NCI-H1694 (cell line): ENCODE measurements at places on chromosomes 12 and 14.

GRCh38 chr12:132036063-132036683 is 86.4 kb downstream of the EP400 start:
- no peak for DNase-seq

GRCh38 chr12:116837097-116837496 is 44.1 kb downstream of the HRK start:
- DNase-seq = no peak

GRCh38 chr12:91892081-91892855 is 253.4 kb downstream of the BTG1 start:
- no peak for DNase-seq

GRCh38 chr12:84502180-84502860 is 410.3 kb downstream of the SLC6A15 start:
- DNase-seq = no peak

GRCh38 chr14:78141590-78141989 is 28.6 kb upstream of the NRXN3 start:
- no peak for DNase-seq

DNA sequence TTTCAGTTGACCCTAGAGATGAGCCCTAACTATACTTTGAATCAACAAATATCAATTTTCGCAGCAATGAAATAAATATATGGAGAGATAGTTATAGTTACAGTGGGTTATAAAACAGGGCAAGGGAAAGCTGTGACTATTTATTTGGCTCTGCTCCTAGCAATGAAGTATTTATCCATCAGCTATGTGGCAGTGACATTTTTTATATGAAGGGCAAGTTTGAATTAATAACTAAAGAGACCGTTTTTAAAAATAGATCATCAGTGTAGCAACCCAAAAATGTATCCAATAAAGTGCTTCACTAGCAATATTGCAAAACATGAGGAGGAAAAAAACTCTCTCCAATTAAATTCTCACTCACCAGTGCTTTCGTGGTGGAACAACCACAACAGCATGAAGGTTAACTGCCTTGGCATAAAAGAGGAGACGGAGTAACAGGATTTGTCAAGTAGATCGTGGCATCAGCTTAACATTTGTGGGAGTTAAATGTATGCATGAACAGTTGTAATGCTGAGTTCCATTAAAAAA is 58.1 kb upstream of the NUDT4 start:
- DNase-seq = no peak

DNA sequence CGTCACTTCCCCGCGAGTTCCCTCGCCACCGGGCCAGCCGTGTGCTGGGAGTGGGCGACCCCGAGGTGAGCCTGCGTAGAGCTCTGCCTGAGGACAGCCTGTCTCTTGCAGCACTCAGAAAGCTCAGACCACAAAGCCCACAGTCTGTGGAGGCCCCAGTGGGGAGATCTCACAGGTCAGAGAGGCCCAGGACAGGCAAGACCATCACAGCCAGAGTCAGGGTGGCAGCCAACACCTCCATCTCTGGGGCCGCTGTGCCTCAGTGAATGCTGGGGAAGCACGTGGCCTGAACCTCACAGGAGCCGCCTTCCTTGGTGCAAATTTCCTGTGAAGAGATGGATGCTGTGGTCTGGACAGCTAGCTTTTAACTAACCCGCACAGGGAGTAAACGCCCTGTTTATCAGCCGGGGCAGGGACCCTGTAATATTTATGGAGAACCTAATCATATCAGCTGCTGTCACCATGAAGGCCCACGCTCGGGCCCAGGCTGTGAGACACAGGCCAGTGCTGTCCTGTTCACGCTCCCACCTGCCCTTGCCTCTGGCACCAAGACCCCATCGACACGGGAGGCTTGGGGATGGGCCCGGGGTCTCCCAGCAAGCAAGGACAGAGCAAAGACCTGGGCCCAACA is 56.9 kb downstream of the CDC42BPB start:
- DNase-seq = no peak

- no peak for DNase-seq
Observed at GRCh38 chr12:106157802-106158201, 19.0 kb upstream of the NUAK1 start.

DNA sequence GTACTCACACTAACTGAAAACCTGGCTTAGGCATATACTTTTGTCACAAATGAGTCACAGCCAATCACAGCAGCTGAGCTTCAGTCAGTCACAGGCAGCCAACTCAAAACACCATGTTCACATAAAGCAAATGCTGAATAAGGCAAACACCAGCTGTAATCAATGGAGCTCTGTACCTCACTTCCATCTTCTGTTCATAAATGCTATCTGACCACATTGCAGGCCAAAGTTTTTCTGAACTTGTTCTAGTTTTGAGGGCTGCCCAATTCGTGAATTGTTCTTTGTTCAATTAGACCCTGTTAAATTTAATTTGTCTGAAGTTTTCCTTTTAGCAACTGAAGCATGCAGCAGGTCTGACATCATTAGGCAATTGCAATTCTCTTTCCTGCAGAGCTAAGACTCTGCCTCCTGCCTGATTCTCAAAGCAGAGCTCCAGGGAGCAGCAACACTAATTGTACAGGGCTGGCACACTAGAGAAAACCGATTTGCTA is 129.9 kb downstream of the WIF1 start:
- no peak for DNase-seq

- no peak for DNase-seq
Observed at GRCh38 chr14:61478971-61479473, 157.6 kb downstream of the PRKCH start.

GRCh38 chr12:98916106-98916505 is 271.0 kb downstream of the APAF1 start:
- no peak for DNase-seq

DNA sequence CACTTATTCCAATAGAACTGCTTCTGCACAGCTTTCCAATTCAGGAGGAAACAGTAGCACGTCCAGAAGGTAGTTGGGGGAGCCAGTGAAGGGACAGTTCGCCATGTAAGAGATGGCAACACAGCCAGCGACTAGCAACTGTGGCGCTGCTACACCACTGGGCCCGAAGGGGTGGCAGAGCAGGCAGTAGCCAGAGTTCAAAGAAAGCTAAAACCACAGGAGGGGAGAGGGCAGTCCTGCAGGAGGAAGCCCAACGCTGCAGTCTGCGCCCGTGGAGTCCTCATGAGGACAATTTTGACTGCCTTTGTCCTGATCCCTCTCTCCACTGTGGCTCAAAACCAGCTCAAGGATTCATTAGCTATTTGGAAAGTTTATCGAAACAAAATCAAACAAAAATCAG is 591.2 kb downstream of the VRK1 start:
- DNase-seq = no peak

- DNase-seq = no peak
Observed at GRCh38 chr12:94650143-94651056, at the start of gene TMCC3. Gene TMCC3, minus strand, starts transcription at chr12:94650557. Its CDS starts 127 bp downstream, at chr12:94650430.

GRCh38 chr12:121391619-121392324 is 8.1 kb upstream of the RNF34 start:
- no peak for DNase-seq

GRCh38 chr12:47085815-47086252 is 6.1 kb upstream of the AMIGO2 start:
- DNase-seq = no peak

- peak; percentile 35 for DNase-seq
Observed at GRCh38 chr14:105075379-105076295, 10.4 kb upstream of the GPR132 start.
